ENCODE measurements at places on chromosomes 4 and X.
A peak's percentile ranks its signal among the peaks of the same experiment; 100 is the strongest.

DNA sequence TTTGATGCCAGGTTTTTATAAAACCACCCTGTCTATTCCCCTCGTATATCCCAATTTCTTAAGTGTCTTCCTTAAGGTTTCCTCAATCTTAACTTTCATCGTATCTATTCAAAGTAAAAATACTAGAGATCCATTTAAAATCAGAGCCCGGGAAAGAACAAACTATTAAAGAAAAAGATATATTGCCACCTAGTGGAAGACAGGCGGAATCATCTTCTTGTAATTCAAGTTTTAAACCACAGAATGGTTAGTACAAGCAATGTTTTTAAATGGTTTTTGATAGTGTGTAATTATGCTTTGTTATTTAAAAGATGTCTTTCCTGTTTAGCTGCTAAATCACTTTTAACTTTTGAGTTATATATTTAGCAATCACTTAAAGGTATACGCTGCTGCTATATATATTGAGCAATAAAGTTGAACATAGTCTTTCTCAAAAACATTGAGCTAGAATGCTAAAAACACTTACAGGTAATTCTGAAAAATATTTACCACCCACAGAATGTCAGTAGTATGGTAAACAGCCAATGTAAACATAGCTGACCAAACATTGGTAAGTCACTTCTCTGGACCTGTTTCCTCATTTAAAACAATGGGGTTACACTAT is 18.2 kb downstream of the PRDM8 start:
- H3K27me3 ChIP-seq: no peaks in the 10 kb centered on the region
- H3K4me3 ChIP-seq: no peak overlapping the region
- no peak overlapping the region for H3K27ac ChIP-seq
- H3K36me3 ChIP-seq: no peaks in the 10 kb centered on the region
- H3K4me1 ChIP-seq: no peaks in the 10 kb centered on the region

- no peaks in the 10 kb centered on the region for H3K36me3 ChIP-seq
- no peaks in the 10 kb centered on the region for H3K27me3 ChIP-seq
- no peak overlapping the region for H3K4me3 ChIP-seq
- DNase-seq: no peak
Observed at GRCh38 chr4:101993842-101994775, 203.6 kb downstream of the BANK1 start.

GRCh38 chr4:141636082-141636770 is at the start of gene IL15:
Gene IL15, plus strand, starts transcription at chr4:141636583. Its CDS starts 82,882 bp downstream, at chr4:141719465.
- peak within 1 kb of the TSS; percentile 46 for H3K27ac ChIP-seq
- H3K4me1 ChIP-seq: peaks cover 3% of the 10 kb centered on the region
- H3K4me3 ChIP-seq: peak within 1 kb of the TSS; percentile 92
- no peaks in the 10 kb centered on the region for H3K36me3 ChIP-seq
- peak; percentile 72 for DNase-seq

- H3K27ac ChIP-seq: no peak overlapping the region
- no peak overlapping the region for H3K4me3 ChIP-seq
- no peak for DNase-seq
- no peaks in the 10 kb centered on the region for H3K36me3 ChIP-seq
- H3K27me3 ChIP-seq: peaks cover 80% of the 10 kb centered on the region
Observed at GRCh38 chr4:173547889-173548288, 17.9 kb upstream of the HAND2 start.

- H3K36me3 ChIP-seq: no peaks in the 10 kb centered on the region
- H3K27ac ChIP-seq: no peak overlapping the region
- DNase-seq: no peak
- no peaks in the 10 kb centered on the region for H3K27me3 ChIP-seq
- H3K4me1 ChIP-seq: no peaks in the 10 kb centered on the region
Observed at GRCh38 chr4:41155194-41155830, 59.0 kb downstream of the APBB2 start.

GRCh38 chr4:31175242-31175910 is 455.2 kb downstream of the PCDH7 start:
- no peaks in the 10 kb centered on the region for H3K27me3 ChIP-seq
- no peak overlapping the region for H3K27ac ChIP-seq
- no peaks in the 10 kb centered on the region for H3K4me1 ChIP-seq
- DNase-seq: no peak
- H3K36me3 ChIP-seq: no peaks in the 10 kb centered on the region

DNA sequence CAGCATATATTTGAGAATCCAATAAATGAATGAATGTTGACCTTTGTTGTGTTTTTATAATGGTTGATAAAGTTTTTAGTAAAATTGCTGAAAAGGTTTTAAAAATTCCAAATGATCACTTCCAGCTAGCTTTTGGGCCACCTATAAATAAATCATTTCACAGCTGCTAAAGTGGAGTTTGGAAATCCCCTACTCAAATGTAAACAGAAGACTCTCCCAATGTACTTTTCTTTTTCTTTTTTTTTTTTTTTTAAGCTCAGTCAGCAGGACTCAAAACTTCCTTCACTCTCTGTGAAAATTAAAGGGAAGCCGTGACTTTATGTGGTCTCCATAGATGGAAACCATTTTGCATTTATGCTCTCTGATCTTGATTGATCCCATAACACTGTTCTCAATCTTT is 45.2 kb downstream of the CXCL13 start:
- H3K27me3 ChIP-seq: no peaks in the 10 kb centered on the region
- DNase-seq: no peak

- no peak overlapping the region for H3K27ac ChIP-seq
- DNase-seq: no peak
- H3K27me3 ChIP-seq: no peaks in the 10 kb centered on the region
- no peak overlapping the region for H3K4me3 ChIP-seq
- H3K4me1 ChIP-seq: no peaks in the 10 kb centered on the region
Observed at GRCh38 chr4:184833046-184833838, 7.5 kb upstream of the ACSL1 start.

- no peak overlapping the region for H3K27ac ChIP-seq
- no peak overlapping the region for H3K4me3 ChIP-seq
- no peak for DNase-seq
- H3K36me3 ChIP-seq: no peaks in the 10 kb centered on the region
Observed at GRCh38 chrX:37644381-37645305, 40.9 kb upstream of the XK start.

- peaks cover 6% of the 10 kb centered on the region for H3K4me1 ChIP-seq
- no peaks in the 10 kb centered on the region for H3K36me3 ChIP-seq
- H3K27ac ChIP-seq: no peak overlapping the region
- no peak for DNase-seq
Observed at GRCh38 chr4:143341186-143341755, 4.6 kb downstream of the GAB1 start.

- no peak for DNase-seq
- no peaks in the 10 kb centered on the region for H3K4me1 ChIP-seq
- H3K36me3 ChIP-seq: no peaks in the 10 kb centered on the region
- H3K4me3 ChIP-seq: no peak overlapping the region
Observed at GRCh38 chrX:39397561-39398199, 596.4 kb downstream of the MID1IP1 start.

DNA sequence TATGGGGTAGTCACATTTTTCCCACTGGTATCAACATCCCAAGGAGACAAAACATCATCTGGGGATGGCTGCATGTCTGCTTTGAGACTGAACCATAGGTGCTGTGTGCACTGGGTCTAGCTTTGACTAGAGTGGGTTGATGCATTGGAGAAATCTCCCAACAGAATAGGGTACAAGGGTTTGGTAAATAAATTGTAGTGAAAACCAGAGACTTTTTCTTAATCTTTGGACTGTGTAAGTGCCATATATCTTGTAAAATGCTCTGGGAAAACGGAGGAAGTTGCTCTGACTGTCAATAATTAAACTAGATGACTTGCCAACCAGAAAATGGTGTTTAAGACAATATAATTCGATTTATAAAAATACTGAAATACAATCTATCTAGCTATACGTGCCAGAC is 1064.0 kb upstream of the SLIT2 start:
- no peak for DNase-seq
- no peak overlapping the region for H3K4me3 ChIP-seq
- no peaks in the 10 kb centered on the region for H3K36me3 ChIP-seq
- no peaks in the 10 kb centered on the region for H3K4me1 ChIP-seq

DNA sequence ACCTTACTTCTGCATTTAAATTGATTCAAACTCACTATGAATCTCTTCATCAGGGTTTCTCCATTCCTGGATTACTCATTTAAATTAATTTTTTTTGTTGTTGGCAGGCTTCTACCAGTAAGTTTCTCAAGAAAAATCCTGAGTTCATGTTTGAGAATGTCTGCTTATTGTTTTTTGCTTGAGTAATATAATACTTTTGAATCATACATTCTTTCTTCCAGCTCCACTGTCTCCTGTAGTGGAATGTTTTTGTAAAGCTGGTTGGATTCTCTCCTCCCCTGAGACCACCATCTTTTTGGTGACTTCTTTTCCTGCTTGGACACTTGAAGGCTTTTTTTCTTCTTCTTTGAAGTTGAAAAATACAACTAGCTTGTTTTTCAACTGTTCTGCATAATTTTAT is 4.3 kb upstream of the MID1IP1 start:
- H3K4me3 ChIP-seq: no peak overlapping the region
- H3K27me3 ChIP-seq: peaks cover 5% of the 10 kb centered on the region
- DNase-seq: no peak
- H3K27ac ChIP-seq: no peak overlapping the region
- H3K36me3 ChIP-seq: no peaks in the 10 kb centered on the region

GRCh38 chr4:157075811-157076577 is at the start of gene GLRB:
Gene GLRB, plus strand, starts transcription at chr4:157076150. Its CDS starts 1,875 bp downstream, at chr4:157078025.
- H3K27me3 ChIP-seq: peaks cover 8% of the 10 kb centered on the region
- peak within 1 kb of the TSS; percentile 75 for H3K4me3 ChIP-seq
- DNase-seq: peak; percentile 19

DNA sequence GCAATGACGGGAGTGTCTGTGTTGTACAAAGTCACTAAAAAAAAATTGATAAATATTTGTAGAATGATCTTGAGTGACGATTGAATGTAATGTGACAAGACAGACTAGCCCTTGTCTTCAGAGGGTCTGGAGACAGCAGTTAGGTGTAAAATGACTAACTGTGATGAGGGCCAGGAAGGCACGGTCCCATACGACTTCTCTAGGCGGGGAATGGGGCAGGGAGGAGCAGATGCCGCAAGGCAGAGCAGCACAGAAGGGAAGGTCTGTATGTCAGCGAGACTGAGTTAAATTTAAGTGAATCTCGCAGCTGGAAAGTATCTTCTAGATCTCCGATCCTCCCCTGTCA is 405 bp downstream of the CENPE start:
- H3K4me1 ChIP-seq: peaks cover 15% of the 10 kb centered on the region
- no peak for DNase-seq
- H3K27me3 ChIP-seq: no peaks in the 10 kb centered on the region
- peak overlapping the region; percentile 98 for H3K4me3 ChIP-seq
- H3K27ac ChIP-seq: peak overlapping the region; percentile 90

GRCh38 chr4:71583971-71584370 is 199.9 kb downstream of the GC start:
- no peak overlapping the region for H3K4me3 ChIP-seq
- peaks cover 3% of the 10 kb centered on the region for H3K4me1 ChIP-seq
- no peak for DNase-seq
- no peaks in the 10 kb centered on the region for H3K36me3 ChIP-seq

- H3K4me1 ChIP-seq: no peaks in the 10 kb centered on the region
- no peak overlapping the region for H3K27ac ChIP-seq
- no peak for DNase-seq
- no peaks in the 10 kb centered on the region for H3K27me3 ChIP-seq
- H3K36me3 ChIP-seq: no peaks in the 10 kb centered on the region
- H3K4me3 ChIP-seq: no peak overlapping the region
Observed at GRCh38 chr4:144667500-144667899, 21.5 kb downstream of the HHIP start.

- H3K4me3 ChIP-seq: peak overlapping the region; percentile 8
- H3K36me3 ChIP-seq: no peaks in the 10 kb centered on the region
- no peak for DNase-seq
- H3K27me3 ChIP-seq: no peaks in the 10 kb centered on the region
- H3K4me1 ChIP-seq: peaks cover 69% of the 10 kb centered on the region
- H3K27ac ChIP-seq: peak overlapping the region; percentile 65
Observed at GRCh38 chr4:158786121-158786601, 17.3 kb downstream of the FNIP2 start.

DNA sequence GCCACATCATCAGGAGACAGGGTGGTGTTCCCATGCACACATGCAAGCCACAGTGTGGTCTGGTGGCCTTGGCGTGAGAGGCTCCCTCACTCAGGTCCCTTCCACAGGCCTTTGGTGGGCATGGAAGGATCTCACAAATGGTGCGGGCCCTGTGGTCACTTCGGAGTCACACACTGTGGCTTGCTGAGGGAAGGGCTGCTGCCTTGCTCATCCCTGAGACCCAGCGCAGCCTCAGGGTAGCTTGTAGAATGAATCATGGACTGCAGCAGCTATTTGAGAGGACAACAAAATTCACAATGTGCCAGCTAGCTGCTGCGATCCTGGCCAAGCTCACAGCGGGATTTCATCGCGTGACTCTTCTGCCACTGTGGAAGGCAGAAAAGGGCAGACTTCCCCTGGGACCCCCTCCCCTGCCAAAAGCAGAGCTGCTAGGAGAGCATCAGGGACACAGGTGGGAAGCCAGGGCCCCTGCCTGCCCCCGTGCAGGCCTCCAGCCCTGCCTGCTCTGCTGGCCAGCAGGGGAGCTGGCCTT is 106.4 kb downstream of the ABLIM2 start:
- no peaks in the 10 kb centered on the region for H3K36me3 ChIP-seq
- no peak for DNase-seq
- no peaks in the 10 kb centered on the region for H3K4me1 ChIP-seq
- H3K27ac ChIP-seq: no peak overlapping the region

DNA sequence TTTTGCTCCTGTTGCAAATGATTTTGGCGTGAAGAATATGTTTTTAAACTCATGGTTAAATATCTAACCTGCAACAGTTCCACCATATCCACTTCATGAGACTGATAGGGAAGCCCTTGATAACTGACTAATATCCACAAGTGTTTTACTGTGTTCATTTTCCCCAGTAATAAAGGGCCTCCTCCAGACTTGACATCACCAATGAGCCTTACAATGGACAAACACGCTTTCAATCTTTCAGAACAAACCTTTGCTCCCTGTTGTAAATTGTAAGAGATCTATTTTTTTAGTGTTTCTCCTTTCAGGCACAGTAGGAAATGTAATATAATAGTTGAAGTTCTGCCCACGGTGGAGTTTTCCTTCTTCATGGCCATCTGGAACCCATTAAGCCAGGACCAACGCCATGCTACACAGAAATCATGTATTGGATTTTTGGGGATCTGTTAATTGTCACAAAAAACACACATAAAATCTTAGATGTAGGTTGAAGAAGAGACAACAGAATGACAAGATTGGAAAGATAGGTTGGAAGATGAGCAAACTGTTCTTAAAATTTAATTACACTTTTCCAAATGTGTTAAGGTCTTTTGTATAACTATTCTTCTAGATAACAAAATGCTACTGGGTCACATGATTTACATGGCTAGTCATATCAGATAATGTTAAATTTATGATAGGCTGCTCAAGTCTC is 1030.1 kb downstream of the FSTL5 start:
- no peak for DNase-seq
- no peaks in the 10 kb centered on the region for H3K4me1 ChIP-seq

Data from common myeloid progenitor, CD34-positive (primary cell).